Peyer's patch (tissue), 4 donors: ENCODE measurements at places on chromosomes 11 and 22.

DNA sequence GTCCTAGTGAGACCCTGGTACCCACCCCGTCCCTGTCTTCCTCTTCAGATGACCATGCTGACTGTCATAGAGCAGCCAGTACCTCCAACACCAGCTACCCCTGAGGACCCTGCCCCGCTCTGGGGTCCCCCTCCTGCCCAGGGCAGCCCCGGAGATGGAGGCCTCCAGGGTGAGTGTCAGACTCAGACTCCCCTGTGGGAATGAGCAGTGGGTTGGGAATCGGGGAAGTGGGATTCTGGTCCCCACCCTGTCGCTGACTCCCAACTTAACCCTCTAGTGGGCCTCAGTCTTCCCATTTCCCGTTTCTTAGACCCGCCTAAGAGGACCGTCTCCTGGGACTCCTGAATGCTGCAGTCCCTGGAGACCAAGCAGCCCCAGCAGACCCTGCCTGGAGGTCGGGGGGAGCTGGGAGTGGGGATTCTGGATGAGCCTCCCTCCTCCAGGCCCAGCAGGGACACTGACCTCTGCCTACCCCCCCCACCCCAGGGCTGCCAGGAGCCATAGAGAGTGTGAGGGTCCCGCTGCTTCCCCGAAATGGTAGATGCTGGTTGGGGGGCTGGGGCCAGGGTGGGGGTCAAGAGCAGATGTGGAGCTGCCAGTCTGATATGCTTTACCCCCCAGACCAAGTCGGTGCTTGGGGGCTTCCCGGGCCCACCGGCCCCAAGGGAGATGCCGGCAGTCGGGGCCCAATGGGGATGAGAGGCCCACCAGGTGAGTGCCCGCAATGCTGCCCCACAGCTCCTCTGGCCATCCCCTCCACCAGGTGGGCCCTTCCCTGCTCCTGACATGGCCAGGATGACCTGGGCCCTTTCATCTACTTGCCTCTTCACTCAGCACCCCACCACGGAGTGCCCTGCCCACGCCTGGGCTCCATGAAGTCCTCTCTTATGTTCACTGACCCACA is 25.5 kb downstream of the EMID1 start:
- no peak for DNase-seq

- DNase-seq, result peak; percentile 65
These were observed 663 bp upstream of the LARGE2 start for GRCh38 chr11:45921561-45922424.

GRCh38 chr22:44730022-44730393 is 22.4 kb upstream of the ARHGAP8 start:
- DNase-seq, result no peak

DNA sequence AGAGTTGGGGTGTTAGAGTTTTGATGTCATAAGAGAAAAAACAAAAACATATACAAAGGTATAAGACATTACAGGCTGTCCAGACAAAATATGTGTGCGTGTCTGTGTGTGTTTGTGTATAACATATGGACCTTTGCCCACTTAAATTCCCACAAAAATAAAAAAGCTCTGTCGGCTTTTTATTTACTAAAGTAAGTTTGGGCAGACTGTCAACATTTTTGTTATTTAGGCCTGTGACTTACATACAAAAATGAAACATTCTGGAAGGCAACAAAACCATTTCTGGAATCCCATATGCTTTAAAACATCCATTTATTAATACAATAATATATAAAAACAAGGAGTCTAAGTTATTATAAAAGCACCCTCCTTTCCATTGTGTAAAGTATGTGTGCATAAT is 960.1 kb upstream of the FAT3 start:
- no peak for DNase-seq

DNA sequence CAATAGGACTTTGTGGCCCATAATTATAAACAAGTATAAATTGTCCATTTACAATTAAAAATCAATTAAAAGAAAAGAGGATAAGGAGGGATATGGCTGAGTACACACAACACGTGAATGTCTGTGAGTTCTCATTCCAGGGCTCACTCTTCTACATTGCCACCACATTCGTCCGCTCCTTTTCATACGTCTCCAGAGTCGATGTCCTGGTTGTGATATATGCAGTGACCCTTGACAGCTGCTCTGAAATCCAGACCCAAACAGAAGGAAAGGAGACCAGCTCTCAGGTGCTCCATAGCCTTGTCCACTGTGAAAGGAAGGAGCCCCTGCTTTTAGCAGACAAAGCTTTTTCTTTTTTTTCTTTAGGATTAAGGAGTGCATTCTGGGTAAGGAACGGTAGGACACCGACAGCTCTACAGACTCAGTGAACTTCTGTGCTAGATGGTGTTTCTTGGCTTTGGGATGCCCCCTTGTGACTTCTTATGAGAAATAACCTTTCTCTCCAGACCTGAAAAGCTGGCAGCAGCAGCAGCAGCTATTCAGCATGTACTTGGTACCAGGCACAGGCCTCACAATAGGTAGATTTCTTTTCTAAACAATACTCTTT is 19.7 kb upstream of the DNAJB13 start:
- no peak for DNase-seq

GRCh38 chr11:110366291-110366690 is 63.5 kb upstream of the FDX1 start:
- no peak for DNase-seq

DNA sequence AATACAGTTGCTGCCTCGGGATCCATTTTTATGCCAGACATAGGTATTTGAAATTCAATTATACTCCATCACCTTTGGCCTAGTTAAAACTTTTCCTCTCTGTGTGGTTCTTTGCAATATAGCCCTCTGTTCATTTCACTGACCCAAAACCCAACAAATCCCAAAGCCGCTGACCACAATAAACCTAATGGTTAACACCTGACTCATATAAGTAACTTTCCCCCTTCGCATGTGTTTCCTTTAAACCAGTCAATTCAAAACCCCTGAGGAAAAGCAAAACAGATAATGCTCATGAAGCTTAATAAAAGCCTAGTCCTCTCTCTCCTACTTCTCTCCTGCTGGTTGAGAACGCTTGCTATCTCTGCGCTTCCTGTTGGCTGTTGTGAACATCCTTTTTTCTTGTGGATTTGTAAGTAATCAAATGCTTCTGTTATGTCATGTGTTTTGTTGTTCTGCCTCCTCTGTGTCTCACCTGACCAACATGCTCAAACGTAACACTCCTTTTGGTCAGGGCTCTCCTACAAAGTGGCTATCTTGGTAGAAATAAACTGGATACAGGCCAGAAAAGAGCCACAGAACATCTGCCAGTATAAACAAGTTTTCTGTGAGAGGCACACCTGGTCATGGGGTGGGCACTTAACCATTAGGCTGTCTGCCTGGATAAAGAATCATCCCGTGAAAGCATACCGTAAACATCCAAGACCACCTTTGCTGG is 652.6 kb downstream of the METTL15 start:
- DNase-seq, result no peak

DNA sequence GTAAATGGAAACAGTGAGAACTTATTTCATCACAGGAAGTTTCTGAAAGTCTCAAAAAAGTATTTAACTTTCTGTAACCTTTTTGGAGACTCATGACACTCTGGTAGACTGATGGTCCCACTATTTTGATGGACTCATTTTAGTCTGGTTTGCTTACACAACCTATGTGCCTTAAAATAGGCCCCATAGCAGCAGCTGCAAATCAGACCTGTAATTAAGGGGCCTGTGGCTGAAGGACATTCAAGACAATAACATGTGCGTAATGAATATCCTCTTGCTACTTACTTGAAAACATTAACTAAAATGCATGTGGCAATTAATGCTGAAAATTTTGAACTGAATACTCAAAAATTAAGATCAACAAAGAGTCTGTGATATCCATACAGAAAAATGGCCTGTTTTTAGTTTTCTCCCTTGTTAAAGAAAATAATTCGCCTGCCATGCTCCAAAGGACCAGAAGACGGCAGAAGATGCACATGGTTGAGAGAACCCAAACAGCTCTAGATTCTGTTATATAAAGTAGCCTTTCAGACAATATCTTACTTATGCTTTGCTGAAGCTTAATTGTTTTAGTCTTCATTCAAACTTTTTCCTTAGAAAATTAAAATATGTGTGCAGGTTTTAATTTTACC is 568.5 kb downstream of the KCNA4 start:
- DNase-seq, result no peak

DNA sequence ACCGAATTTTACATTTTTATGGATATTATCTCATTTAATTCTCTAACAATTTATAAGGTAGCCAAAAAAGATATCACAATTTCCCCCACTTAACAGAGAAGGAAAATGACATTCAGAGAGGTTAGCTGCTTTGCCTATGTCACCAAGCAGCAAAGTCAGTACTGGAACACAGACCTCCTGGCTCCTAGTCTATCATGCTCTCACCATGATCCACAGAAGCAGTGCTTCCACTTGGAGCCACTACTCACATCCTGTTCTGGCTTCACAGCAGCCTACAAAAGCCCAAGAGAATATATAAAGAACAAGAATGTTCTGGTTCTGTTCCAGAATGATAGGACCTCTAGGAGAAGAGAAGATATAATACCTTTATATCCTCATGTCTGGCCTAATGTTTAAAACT is 59.5 kb upstream of the SCUBE2 start:
- no peak for DNase-seq

DNA sequence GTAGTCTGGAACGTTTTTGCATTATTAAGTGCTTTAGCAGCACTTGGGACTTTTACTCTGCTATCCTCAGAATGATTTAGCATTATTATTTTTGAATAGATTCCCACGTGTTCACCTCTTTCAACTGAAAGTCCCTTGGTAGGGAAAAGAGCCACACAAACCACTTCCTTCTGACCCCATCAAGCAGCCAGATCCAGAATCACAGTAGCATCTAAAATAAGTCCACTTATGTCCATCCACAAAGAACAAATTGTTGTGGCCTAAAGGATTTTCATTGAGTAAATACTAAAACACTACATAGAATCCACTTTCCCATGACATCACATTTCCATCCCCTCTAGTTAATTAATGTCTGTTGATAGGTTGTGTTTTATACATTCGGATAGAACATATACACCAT is 381.7 kb downstream of the AASDHPPT start:
- no peak for DNase-seq

DNA sequence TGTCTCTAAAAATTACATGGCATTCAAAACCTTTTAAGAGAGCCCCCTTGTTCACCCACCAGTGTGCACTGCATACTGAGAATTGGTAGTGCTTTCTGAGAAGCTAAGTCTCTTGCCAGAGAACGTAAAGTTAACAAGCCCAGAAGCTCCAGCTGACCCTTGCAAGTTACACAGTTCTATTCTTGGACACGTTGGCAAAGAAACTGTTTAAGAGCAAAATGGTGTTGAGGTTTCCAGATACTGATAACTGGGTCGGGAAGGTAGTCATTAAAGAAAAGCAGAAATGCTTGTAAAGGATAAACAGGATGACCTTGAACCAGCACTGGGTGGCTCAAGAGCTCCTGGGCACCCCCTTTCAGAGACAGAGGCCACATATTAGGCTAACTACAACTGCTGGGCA is 284.8 kb downstream of the CADM1 start:
- DNase-seq, result no peak

- DNase-seq, result no peak
These were observed 422 bp downstream of the DENND6B start for GRCh38 chr22:50326225-50326955.

DNA sequence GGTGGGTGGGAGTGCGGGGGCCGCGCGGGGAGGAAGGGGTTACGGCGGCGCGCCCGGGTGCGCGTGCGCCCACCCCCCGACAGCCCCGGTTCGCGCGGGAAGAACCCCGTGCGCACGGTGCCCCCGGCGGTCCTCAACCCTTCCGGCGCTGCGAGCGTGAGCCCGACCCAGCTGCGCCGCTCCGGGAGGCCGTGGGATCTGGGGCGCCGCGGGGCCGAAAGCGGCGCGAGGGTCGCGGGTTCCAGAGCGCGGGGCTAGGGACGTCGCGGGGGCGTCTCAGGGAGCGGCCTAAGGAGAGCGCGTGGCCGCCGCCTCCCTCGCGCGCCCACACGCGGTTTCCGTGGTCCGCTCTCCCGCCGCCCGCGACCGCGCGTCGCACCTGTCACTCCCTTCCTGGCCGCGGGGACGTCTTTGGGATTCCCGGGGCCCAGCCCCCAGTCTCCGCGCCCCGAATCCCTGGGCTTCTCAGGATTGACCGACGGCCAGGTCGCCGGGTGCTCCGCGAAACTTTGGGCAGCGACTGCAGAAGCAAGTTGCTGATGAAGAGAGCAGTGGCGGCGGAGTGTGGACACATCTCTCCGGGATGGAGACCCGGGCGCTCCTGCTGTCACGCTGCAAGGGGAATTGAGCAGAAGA is 582 bp downstream of the SREBF2 start:
- DNase-seq, result peak; percentile 73

DNA sequence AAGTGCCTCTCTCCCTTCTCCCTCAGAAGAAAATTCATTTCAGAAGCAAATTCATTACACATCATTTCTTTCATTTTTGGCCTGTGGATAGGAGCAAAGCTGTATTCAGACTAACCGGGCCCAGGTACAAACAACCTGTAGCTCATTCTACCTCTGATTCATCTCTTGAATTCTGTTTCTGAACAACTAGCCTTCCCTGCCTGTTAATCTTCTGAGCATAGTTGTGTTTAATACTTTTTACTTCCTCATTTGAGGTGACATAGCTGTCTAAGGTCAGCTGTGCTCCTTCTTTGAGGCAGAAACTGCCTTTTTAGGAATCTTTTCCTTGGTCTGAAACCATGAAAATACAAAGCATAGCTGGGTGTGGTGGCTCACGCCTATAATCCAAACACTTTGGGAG is 12.6 kb upstream of the IL18BP start:
- DNase-seq, result no peak

DNA sequence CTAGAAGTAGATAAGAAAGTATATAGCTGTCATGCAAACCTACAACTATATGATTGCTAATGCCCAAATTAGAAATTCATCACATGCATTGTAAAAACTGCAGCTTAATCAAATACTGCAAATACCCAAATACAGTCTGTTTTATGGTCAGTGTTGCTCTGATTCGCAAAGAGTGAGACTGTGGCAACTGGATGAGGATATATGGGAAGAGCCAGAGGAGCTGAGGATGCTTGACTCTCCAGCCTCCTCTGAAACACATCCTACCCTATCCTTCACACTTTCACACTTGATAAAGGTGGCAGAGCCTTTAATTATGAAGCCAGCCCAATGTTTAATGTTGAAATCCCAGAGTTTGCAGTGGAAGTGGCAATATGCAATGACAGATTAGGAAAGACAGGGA is 21.9 kb upstream of the OR2AT4 start:
- DNase-seq, result no peak

- no peak for DNase-seq
These were observed 58.1 kb upstream of the FAM181B start for GRCh38 chr11:82791779-82792178.

- DNase-seq, result no peak
These were observed 3.9 kb downstream of the SLC25A22 start for GRCh38 chr11:794013-794765.

DNA sequence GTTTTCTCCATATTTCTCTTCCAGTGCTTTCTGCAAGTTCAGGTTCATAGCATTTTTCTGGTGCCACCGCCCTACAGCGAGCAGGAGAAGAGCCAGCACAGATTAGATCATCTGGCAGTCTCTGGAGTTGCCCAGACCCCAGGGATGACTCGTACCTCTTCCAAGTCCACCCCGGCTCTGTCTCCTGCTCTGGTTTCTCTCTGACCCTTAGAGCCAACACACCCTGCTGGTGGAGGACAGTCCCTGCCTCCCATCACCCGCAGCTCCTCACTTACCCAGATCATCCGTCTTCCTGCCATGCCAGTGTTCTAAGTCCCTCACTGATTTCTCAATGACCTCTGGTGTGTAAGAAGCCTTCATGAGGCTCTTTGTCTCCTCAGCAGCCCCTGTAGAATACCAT is 28.0 kb downstream of the TST start:
- DNase-seq, result no peak

- no peak for DNase-seq
These were observed 9.6 kb downstream of the OR52N2 start for GRCh38 chr11:5818245-5818886.
